HCT116 (cell line): ENCODE measurements at places on chromosomes 7 and 10. TPM values are rescaled to one million over a fixed set of nuclear protein-coding genes. Genes with fewer than 3 reads are reported as not detected.

- no peak overlapping the region for H3K4me3 ChIP-seq
- H3K4me1 ChIP-seq = no peaks in the 10 kb centered on the region
- no peak overlapping the region for H3K27ac ChIP-seq
- no peaks in the 10 kb centered on the region for H3K36me3 ChIP-seq
Measured at GRCh38 chr10:43782814-43783213, 134.1 kb upstream of the ZNF32 start.

- H3K36me3 ChIP-seq = no peaks in the 10 kb centered on the region
- H3K27me3 ChIP-seq = no peaks in the 10 kb centered on the region
- no peak for DNase-seq
Measured at GRCh38 chr7:76369018-76369417, 10.2 kb upstream of the YWHAG start.

GRCh38 chr10:88958721-88959120, 6.1 kb upstream of the ACTA2 start:
- H3K4me1 ChIP-seq = no peaks in the 10 kb centered on the region
- DNase-seq = no peak
- no peaks in the 10 kb centered on the region for H3K27me3 ChIP-seq
- H3K4me3 ChIP-seq = no peak overlapping the region
- H3K27ac ChIP-seq = no peak overlapping the region

DNA sequence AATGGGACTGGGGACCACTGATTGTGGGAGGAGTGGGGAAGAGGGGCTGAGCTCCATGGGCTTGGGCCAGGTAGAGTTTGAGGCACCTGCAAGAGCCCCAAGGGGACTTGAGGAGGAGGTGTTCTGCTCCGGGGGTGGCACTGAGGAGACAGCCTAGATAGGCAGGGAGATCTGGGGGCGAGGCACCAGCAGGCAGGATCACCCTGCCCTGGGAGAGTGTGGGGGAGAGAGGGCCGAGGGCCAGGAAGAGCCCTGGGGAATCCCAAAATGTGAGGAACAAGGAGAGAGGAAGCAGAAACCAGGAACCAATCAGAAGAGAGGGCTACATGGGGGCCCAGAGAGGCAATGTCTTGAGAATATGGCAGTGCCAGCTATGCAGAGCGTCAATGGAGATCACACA, 34.6 kb downstream of the LEP start:
- DNase-seq = no peak
- no peaks in the 10 kb centered on the region for H3K36me3 ChIP-seq
- no peak overlapping the region for H3K27ac ChIP-seq
- no peak overlapping the region for H3K4me3 ChIP-seq
- no peaks in the 10 kb centered on the region for H3K27me3 ChIP-seq
- H3K4me1 ChIP-seq = no peaks in the 10 kb centered on the region

DNA sequence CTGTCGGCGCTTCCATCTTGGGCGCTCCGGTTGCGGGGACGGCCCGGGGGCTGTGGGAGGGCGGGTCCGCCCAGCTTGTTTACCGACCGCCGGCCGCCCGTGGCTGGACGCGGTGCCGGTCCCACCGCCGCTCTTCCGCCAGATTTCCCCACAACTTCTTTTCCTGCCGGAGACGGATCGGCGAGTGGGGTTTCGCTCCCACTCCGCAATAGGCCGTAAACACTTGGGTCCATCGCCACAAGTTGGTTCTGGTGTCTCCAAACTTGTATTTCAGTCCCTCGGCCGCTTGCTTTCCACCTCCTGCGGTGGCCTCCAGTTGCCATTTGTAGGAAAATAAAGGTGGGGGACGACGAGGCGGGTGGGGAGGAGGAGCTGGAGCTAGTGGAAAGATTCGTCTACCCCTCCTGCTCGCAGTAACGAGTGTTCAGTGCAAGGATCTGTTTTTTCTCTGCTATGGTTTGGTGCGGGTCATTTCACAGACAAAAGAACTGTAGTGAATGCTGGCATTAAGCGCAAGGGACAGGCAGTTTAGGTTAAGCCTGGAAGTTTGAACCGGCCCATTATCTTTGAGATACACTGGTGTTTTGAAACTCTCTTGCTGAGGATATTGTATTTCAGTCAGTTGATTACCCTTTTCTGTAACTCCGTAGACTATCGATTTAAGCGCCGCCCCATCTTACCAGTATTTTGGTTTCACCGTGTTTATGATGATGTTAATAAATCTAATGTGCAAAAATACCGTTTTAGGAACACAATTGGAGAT, 24.3 kb upstream of the ZRANB1 start:
- peaks cover 5% of the 10 kb centered on the region; the same call in 1 of the 2 replicates for H3K27me3 ChIP-seq
- peaks cover 26% of the 10 kb centered on the region for H3K4me1 ChIP-seq
- peak overlapping the region; percentile 87 for H3K4me3 ChIP-seq
- H3K27ac ChIP-seq = peak overlapping the region; percentile 83
- no peaks in the 10 kb centered on the region for H3K36me3 ChIP-seq

Gene OR2A25
- total RNA-seq = not detected

Gene ACADSB
- 33.3 TPM for total RNA-seq

GRCh38 chr10:131402771-131403650, 91.5 kb upstream of the TCERG1L start:
- no peak for DNase-seq
- H3K4me3 ChIP-seq = no peak overlapping the region
- H3K4me1 ChIP-seq = no peaks in the 10 kb centered on the region
- H3K27me3 ChIP-seq = no peaks in the 10 kb centered on the region

Gene SUGCT
- 4.4 TPM for total RNA-seq

Gene ADAM12
- total RNA-seq = not detected

DNA sequence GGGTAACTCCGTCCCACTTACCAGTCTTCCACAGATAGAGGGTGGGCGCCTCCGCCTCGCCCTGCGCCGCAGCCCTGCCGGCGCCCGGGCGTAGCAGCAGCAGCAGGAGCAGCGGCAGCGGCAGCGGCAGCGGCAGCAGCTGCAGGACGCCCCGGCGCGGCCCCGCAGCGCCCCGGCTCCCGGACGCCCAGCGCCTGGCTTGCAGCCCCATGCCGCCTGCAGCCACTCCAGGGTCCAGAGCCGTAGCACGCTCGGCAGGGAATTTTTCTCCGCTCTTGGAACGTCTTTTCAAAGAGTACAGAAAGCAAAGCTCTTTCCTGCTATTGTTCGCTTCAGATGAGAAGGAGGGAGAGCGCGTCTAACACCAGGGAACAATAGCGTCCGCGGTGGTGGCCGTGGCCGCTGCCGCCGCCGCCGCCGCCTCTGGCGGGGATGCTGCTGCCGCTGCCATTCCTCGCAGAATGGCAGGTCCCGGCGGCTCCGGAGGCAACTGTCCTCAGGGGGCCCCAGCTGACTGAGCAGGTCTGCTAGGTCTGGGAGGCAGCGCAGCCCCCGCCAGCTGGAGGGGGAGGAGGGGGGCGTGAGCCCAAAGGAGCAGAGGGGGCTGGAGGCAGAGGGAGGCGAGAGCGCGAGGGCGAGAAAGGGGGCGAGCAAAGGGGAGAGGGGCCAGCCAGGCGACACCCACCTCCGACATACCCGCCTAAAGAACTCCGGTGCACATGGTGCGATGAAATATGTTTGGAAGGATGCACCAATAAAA, at the start of gene THSD7A:
THSD7A (minus strand) TSS at position 463 of the 760 bp plus-strand sequence; CDS start at position 211, 252 bp downstream.
- no peaks in the 10 kb centered on the region for H3K36me3 ChIP-seq
- H3K4me1 ChIP-seq = peaks cover 15% of the 10 kb centered on the region; the same call in 1 of the 2 replicates
- no peaks in the 10 kb centered on the region for H3K27me3 ChIP-seq
- peak within 1 kb of the TSS; percentile 50 for H3K4me3 ChIP-seq

DNA sequence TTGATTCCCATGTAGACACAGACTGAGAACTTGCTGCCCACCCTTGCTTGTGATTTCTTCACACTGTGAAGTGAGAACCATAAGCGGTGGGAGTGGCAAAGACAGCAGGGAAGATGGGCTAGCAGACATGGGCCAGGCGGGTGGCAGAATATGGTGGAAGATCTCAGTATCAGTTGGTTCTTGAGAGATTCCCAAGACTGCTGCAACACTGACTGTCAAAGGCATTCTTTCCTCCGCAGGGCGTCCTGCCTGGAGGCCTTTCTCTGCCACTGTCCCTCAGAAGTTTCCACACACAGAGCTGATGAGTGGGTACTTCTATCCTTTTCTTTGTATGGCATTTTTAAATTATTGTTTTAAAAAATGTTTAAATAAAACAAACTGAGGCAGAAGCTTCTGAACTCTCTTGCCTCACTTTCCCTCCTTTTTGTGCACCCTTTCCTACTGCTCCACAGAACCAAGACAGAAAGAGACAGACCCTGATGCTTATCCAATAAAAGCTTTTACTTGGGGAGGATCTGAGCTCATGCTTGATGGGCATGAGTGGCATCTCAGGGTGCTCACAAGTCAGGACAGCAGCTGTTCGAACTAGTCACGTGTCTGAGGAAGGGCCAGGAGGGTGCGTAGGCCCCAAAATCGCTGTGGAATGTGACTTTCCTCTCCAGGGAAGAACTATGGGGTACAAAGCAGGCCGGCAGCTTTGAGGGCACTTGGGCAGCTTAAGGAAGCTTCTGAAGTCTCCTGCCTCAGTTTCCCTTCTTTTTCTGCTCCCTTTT, 104.7 kb upstream of the PCGF5 start:
- no peak for DNase-seq
- H3K27ac ChIP-seq = no peak overlapping the region
- H3K27me3 ChIP-seq = no peaks in the 10 kb centered on the region
- H3K4me1 ChIP-seq = no peaks in the 10 kb centered on the region
- H3K4me3 ChIP-seq = no peak overlapping the region

Gene TET1
- total RNA-seq = 2.7 TPM

Gene ALOX5
- 6.1 TPM for total RNA-seq

- no peaks in the 10 kb centered on the region for H3K27me3 ChIP-seq
- DNase-seq = no peak
- peaks cover 17% of the 10 kb centered on the region for H3K4me1 ChIP-seq
- H3K36me3 ChIP-seq = no peaks in the 10 kb centered on the region
Measured at GRCh38 chr10:72086466-72087391, 1.6 kb downstream of the SPOCK2 start.

DNA sequence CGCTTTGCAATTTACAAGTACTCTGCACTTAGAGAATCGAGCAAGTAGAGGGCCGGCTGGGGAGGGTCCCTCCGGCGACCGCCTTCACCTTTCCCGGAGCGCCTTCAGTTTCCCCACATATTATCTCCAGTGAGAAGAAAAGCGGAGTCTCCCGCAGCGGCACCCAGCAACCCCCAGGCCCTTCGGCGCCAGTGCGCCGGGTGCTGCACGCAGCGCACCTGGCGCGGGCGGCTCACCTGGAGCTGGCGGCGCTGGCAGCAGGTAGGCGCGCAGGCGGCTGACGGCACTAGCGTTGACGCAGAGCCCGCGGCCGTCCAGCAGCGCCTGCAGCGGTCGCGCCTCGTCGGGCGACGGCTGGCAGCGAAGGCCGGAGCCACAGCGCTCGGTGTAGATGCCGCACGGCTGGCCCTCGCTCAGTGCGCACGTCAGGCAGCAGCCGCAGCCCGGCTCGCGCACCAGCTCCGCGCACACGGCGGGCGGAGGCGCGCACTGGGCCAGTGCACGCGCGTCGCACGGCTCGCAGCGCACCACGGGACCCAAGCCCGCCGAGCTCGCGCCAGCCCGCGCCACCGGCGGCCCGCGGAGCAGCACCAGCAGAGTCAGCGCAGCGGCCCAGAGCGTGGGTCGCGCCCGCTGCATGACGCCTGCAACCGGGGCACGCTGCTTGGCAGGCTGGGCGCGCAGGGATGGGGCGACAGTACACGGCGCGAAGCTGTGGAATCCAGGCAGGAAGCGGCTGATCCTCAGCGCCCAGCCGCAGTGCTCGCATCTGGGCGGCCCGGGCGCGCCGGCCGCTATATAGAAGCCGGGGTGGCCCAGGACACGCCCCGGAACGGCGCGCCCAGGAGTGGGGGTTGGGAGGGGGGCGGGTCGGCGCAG, at the start of gene IGFBP3:
IGFBP3 (minus strand) TSS at position 771 of the 879 bp plus-strand sequence; CDS start at position 639, 132 bp downstream.
- no peak for DNase-seq
- peaks cover 3% of the 10 kb centered on the region; the same call in 1 of the 2 replicates for H3K4me1 ChIP-seq
- peak within 1 kb of the TSS; percentile 55 for H3K4me3 ChIP-seq
- H3K36me3 ChIP-seq = no peaks in the 10 kb centered on the region
- no peak within 1 kb of the TSS for H3K27ac ChIP-seq

Gene EZH2
- 55.2 TPM for total RNA-seq

Gene PLAC9
- total RNA-seq = not detected

- no peaks in the 10 kb centered on the region for H3K4me1 ChIP-seq
- H3K27ac ChIP-seq = no peak overlapping the region
- H3K27me3 ChIP-seq = no peaks in the 10 kb centered on the region
- peaks cover 21% of the 10 kb centered on the region for H3K36me3 ChIP-seq
Measured at GRCh38 chr10:73802276-73802991, 9.0 kb downstream of the NDST2 start.

Gene TLL2
- 1.3 TPM for total RNA-seq
